Brain microvascular endothelial cell (primary cell): ENCODE measurements at places on chromosomes 6 and 20.

- DNase-seq: no peak
These were observed 19.4 kb downstream of the ESF1 start for GRCh38 chr20:13765299-13765698.

DNA sequence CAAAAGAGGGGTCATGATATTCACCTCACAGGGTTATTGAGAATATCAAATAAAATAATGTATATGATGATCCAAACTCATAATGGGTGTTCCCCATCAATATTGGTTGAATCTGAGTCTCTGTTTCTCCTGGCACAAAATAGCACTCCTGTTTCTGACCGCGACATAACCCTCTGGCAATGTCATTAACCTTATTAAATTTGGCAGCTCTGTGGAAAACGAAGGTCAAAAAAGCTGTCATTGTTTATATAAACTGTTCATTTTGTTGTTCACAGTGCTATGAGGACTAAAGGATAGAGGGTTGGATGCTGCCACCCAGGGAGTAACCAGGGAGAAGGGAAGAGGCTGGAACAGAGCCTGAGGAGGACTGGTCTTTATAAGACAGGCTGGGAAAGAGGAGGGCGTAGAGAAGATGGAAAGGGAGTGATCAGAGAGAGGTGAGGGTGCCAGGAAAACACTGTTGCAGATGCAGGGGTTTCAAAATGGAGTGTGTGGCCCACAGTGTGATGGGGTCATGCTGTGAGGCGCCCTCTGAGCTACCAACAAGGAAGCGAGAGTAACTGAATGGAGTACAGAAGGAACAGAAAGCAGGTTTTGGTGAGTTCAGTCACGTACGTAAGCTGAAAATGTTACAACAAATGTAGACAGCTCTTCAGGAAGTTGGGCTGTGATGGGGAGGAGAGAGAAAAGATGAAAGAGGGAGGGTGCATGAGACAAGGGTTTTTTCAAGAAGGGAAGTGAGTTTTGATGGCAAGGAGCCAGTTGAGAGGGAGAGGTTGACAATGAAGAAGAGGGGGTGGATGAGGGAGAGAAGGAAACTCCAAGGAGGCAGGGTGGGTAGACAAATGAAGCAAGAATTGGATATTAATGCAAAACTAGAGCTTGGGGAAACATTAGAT, 251.6 kb upstream of the TAB2 start:
- DNase-seq: no peak

DNA sequence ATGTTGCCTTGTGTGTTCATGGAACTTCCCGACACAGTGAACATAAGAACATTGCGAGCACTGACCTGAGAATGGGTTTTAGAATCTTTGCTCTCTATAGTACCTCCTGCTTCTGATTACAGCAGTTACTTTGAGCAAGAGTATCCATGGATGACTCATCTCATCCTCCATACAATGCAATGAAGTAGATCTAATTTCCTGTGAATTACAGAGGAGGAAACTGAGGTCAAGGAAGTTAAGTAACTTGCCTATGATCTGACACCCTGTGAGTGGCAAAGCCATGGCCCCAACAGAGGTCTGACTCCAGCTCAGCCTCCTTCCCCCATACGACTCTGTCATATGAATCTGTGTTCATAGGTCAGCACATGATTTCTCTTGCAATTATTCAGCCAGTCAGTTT, 518.1 kb downstream of the TFAP2A start:
- DNase-seq: no peak

- DNase-seq: no peak
These were observed 312.3 kb downstream of the CDC5L start for GRCh38 chr6:44699851-44700250.

- DNase-seq: no peak
These were observed 182.7 kb downstream of the ADAT2 start for GRCh38 chr6:143267760-143268159.

GRCh38 chr20:16262594-16262993, 310.7 kb downstream of the KIF16B start:
- DNase-seq: no peak

- no peak for DNase-seq
These were observed 71.6 kb upstream of the CD93 start for GRCh38 chr20:23157734-23158133.

DNA sequence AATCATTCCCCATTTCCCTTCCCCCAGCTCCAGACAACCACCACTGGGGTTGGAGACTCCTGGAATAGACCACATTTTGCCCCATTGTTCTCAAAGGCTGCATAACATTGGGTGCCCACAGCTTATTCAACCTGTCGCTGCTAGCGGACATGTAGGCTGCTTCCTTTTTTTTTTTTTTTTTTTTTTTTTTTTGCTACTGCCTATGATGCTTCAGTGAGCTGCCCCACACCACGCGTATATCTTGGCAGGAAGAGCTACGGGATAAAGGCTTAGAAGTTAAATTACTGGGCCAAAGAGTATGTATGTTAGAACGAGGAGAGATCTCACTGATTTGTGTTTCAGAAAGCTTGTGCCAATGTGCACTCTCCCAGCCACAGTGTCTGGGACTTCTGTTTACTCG, 7.0 kb downstream of the LBP start:
- no peak for DNase-seq

DNA sequence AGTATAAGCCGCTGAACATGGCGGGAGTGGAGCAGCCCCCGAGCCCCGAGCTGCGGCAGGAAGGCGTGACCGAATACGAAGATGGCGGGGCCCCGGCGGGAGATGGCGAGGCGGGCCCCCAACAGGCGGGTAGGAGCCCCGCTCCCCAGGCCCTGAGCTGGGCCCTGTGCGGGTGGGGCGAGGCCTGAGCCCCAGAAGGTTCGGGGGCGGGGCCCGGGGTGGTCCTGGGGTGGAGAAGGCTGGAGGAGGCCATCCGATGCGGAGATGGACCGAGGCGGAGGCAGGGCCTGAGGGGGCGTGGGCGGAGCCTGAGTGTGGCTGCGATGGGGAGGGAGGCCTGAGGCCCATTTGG, 7.1 kb downstream of the L3MBTL1 start:
- DNase-seq: no peak

GRCh38 chr6:99745651-99746050, 139.0 kb downstream of the PRDM13 start:
- DNase-seq: peak; percentile 22

DNA sequence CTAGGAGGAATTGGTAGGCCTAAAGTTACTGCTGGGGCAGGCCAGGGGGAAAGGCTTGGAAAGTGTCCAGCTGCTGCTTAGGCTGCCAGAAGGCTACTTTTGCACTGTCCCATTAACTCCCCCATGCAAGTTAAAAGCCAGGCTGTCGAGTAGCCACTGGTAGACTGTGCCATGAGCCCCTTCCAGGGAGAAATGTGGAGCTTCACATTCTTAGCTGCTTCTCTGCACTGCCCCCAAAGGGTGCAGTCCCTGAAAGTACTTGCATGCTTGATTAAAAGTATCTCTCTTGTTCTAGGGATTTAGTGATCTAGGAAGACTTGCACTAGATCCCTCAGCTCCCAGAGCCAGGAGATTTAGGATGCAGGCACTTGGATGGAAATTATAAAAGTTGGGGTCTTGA, 57.3 kb downstream of the CDC5L start:
- DNase-seq: no peak
